Renal pelvis (tissue), 12 donors: ENCODE measurements at places on chromosomes 2 and 18. TPM values are rescaled to one million over a fixed set of nuclear protein-coding genes. Genes with fewer than 3 reads are reported as not detected.
A peak's percentile ranks its signal among the peaks of the same experiment; 100 is the strongest.

The CROCC2 gene
- 0.06 TPM for polyA plus RNA-seq

The DLX1 gene
- polyA plus RNA-seq, result 0.37 TPM

DNA sequence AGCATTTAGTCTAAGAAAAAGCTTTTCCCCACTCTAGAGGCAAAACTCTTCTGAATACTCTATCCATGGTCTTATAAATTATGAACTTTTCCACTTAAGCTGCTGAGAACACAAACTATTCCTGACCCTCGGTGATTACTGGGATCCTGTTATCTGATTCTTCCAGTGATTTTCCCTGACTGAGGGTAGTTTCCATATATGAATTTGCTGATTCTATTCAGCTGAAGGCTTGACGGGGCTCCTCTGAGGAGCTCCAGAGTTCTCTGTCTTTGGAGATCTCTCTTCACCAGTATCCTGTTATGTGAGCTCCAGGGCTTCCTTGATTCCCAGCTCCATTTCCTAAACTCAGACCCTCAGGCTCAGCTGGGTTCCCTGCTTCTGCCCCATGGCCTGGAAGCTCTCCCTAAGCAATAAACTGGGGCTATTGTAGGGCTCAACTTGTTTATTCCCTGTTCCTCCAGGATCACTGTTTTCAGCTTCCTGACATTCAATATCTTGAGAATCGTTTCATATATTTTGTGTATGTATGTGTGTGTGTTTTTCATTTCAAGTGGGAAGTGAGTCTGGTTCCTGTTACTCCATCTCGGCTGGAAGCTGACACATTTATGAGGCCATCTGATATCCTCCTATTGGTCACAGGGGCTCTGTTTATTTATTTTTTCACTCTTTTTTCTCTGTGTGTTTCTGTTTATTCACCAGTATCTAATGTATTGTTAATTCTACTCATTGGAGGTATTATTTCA lies 78.2 kb downstream of the ARHGAP28 start:
- DNase-seq, result peak; percentile 28

DNA sequence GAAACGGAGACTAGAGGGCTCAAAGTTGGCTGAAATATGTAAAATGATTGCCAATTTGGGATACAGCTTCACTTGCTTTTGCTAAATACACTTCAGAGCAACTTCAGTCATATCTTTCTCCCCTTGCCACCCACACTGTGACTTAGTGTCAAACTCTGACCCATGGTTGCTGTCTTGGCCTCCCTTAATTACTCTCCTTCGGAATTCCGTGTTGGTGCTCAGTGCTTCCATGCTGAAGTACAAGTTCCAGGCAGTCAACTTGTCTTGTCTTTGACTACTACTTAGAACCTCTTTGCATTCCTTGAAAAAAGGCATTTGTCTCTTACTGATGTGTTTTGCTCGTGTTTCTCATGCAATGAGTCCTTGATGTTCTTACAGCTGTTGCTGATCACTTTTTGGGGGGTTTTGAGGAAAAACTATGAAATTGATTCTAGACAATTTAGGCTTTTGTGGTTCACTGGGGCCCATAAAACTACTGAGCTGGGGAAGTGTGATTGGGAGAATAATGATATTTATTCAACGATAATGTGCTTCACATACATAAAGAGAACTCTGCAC lies 146.0 kb downstream of the UBE2E3 start:
- DNase-seq, result no peak

GRCh38 chr2:119158563-119159347 lies at the start of gene C1QL2:
Gene C1QL2, minus strand, starts transcription at chr2:119158751. Its CDS starts 482 bp downstream, at chr2:119158269.
- DNase-seq, result no peak

- no peak for DNase-seq
These were observed 135.3 kb downstream of the CCDC148 start for GRCh38 chr2:158321264-158321663.

DNA sequence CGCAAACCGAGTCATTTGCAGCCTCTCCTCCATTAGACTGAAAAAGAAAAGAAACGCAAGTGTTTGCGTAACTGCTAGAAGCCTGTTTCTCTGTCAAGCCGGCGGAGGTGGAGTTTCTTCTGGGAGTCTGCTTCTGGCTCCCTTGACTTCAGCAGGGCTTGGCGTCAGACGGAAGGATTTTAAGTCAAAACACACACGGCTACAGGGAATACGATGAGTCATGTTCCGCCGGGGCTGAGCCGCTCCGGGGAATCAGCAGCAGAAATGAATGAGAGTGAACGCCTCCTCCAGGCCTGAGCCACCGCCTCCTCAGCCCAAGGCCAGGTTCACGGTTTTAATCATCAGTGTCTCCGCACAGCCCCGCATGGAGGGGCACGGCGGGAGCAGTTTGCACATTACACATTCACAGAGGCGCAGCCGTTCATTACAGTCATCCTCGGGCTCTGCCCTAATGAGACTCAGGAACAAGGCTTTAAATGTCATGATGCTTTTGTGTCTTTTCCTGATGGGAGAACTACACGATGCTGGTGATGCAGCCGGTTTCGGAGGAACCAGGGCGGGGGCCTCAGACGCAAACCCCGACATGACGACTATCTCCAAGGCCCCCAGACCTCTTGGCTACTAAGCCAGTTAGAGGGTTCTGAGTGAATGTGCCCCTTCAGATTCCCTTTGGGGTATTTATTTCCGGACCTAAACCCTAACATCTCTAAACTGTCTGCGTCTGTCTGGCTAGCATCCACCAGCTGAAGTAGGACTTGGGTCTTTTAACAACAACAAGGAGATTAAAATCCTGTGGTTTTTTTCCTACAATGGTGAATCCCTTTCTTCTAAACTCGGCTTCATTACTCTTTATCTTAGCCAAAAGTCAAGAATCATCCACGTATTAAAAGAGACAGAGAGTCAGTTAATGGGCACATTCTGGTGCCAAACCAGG lies 11.1 kb upstream of the SCG2 start:
- peak; percentile 64 for DNase-seq
